ENCODE measurements at places on chromosomes 1 and 21.
A peak's percentile ranks its signal among the peaks of the same experiment; 100 is the strongest.

DNA sequence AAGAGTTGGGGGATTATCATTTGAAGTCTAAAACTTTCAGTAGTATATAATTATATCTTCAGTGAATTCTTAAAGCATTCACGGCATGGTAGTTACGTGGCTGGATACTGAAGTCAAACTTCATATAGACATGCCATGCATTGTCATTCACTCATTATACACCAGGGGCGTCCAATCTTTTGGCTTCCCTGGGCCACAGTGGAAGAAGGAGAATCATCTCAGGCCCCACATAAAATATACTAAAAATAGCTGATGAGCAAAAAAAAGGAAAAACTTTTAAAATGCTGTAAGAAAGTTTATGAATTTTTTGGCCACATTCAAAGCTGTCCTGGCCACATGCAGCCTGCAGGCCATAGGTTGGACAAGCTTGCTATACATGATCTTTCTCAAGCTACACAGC lies 43.8 kb downstream of the DENND1B start:
- DNase-seq: no peak

GRCh38 chr1:214933375-214933774 lies 149.2 kb upstream of the KCNK2 start:
- DNase-seq: no peak

DNA sequence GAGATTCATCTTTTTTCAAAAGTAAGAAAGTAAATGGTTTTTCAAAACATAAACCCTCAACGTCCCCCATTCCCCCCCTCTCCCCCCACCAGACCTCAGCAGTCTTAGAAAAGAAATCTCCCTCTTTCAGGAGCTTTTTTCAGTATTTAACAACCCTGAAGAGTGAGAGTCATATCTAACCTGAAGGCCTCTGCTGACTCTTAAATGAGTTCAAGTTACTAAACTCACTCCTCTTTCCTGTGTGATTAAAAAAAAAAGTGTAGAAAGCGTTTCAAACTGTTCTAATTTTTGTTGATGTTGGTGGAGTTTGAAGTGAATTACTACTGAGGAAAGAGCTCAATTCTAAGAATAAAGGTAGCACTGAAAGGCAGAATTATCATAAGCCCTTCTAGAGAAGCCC lies 93.7 kb downstream of the VAV3 start:
- DNase-seq: no peak

DNA sequence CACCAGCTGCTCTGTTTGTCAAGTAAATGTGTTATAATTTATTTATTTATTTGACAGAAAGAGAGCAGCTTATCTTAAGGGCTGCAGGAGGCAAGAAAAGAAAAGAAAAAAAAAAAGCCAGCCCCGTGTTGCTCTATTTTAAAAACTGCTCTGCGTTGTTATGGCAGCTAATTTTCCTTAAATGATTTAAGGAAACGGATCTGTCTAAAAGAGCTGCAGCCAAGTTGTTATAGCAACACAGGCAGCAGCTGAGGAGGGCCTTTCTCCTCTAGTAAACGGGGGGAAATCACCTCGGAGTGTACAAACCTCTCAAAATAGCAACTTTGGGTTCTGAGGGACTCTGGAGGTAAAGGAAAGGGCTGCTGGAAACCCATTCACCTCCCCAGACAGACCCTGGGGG lies 149.2 kb downstream of the BEND5 start:
- no peak for DNase-seq

DNA sequence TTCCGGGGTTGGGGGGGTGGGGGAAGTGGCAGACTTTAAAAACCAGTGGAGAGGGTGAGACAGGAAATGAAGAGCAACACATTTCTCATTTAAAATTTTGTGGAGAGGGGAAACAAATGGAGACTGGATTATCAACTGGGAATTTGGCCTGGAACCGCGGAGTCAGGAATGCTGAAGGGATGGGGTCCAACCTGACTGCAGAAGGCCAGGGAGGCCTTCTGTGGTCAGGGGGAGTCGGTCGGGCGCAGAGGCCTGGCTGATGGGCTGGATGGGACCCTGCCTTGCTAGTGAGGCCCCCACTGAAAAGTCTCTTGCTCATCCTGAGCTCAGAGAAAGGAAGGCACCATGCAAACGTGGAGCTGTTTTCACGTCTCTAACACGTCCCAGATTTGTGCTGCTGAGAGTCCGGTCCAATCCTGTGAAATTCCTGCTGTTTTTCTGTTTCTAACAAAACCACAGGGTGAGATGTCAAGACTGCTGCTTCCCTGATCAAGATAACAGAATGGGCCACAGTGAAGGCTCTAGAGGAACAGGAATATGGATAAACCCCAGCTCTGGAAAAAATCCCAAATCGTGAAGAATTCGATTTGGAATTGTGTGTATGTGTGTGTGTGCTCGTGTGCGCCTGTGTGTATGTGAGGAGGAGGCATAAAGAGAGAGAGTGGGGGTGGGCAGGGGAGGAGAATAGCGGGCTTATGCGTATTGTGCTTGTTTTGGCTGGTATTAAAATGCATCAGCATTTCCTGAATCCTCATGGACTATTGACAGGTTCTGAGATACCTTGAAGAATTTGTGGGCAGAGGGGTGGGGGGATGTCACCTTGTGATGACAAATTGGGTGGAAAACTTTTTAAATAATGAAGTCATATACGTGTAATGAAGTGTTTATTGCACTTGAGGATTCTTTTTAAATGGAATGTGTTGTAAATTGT lies 117.4 kb downstream of the NGF start:
- DNase-seq: no peak

- DNase-seq: no peak
These were observed 36.1 kb downstream of the CLSTN1 start for GRCh38 chr1:9787702-9788101.

DNA sequence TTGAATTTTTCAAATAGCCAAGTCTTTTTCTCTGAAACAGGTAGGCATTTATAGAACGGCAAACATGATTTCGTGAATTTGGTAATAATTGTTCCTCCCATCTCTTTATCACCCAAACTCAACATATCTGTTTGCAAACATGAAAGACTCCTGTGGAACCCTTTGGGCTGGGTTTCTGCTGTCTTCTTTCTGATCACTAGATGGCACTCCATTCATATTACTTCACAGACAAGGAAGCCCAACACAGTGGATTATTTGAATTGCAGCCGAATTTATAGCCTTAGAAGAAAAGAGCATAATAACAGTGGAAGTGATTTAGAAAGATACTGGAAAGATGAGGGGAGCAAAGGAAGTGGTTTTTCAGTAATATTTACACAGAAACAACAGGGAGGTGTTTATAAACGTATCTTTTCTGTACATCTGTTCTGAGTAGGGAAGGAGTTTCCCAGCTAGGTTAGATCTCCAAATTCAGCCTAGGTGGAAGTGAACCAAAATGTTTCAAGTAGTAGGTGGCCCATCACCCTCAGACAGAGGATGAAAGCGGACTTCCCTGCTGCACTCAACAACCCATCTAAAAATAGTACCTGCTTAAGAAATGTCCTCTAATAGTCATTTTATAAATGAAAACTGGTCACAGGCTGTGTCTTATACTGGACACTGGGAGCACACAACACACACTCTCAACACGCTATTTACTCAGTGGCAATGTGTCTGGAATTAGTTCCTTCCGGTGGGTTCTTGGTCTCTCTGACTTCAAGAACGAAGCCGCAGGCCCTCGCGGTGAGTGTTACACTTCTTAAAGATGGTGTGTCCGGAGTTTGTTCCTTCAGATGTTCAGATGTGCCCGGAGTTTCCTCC lies 67.6 kb downstream of the MAP3K21 start:
- no peak for DNase-seq

- no peak for DNase-seq
These were observed 36.8 kb downstream of the GADD45A start for GRCh38 chr1:67721650-67722291.

GRCh38 chr1:119075614-119076013 lies 64.8 kb downstream of the WARS2 start:
- DNase-seq: no peak

- no peak for DNase-seq
These were observed 34.0 kb upstream of the ABCA4 start for GRCh38 chr1:94154989-94155388.

DNA sequence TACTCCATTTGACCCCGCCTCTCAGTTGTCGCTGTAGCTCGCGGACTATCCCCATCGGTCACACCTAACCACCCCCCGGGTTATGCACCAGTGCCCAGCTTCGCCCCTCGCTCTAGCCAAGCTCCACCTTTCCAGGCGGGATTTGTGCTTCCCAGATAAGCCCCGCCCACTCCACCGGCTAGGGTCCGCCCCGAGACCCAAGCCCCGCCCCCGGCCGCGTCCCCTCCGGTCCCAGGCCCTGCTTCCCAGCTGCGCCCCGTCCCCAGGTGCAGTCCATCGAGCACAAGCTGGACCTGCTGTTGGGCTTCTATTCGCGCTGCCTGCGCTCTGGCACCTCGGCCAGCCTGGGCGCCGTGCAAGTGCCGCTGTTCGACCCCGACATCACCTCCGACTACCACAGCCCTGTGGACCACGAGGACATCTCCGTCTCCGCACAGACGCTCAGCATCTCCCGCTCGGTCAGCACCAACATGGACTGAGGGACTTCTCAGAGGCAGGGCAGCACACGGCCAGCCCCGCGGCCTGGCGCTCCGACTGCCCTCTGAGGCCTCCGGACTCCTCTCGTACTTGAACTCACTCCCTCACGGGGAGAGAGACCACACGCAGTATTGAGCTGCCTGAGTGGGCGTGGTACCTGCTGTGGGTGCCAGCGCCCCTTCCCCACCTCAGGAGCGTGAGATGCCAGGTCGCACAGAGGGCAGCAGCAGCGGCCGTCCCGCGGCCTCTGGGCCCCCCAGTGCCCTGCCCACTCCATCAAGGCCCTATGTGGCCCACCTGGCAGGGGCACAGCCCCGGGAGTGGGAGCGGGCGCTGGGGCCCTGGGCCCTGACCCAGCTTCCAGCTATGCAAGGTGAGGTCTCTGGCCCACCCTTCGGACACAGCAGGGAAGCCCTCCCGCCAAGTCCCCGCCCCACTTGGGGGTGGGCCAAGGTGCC lies 23.9 kb downstream of the CITED4 start:
- no peak for DNase-seq

DNA sequence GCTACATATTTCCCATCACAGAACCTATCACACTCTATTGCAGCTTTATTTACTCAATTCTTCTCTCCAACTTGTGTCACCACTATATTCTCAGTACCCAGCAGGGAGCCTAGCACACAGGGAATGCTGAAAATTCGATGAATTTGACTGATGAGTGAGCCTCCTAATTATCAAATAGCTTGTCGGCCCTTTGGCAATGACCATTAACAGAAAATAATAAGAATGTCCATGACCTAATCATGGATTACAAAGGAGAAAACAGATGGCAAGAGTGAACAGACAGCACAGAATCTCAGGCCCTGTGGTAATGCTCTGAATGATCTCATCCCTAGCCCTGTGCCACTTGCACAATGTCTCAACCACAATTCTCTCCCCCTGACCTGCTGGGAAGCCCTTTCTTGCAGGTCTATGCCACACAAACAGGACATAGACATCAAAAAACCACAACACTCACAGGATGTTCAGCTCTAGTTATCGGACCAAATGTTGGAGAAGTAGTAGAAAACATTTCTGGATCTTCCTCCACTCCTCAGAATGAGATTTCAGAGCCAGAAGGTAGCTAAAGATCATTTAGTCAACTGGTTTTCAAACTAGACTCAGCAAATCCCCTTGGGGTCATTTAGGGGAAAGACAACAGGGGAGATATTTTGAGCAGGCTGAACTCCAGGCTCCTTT lies 68.4 kb downstream of the LUZP1 start:
- no peak for DNase-seq

- no peak for DNase-seq
These were observed 6.8 kb downstream of the SH2D2A start for GRCh38 chr1:156809711-156810366.

GRCh38 chr1:44884746-44885145 lies 41.7 kb upstream of the PTCH2 start:
- no peak for DNase-seq

GRCh38 chr1:100249537-100250257 lies at the start of gene DBT:
DBT (minus strand) TSS chr1:100249834; CDS start chr1:100249820, 14 bp downstream.
- DNase-seq: peak; percentile 95
